MM.1S (cell line): ENCODE measurements at places on chromosomes 3 and 15.

DNA sequence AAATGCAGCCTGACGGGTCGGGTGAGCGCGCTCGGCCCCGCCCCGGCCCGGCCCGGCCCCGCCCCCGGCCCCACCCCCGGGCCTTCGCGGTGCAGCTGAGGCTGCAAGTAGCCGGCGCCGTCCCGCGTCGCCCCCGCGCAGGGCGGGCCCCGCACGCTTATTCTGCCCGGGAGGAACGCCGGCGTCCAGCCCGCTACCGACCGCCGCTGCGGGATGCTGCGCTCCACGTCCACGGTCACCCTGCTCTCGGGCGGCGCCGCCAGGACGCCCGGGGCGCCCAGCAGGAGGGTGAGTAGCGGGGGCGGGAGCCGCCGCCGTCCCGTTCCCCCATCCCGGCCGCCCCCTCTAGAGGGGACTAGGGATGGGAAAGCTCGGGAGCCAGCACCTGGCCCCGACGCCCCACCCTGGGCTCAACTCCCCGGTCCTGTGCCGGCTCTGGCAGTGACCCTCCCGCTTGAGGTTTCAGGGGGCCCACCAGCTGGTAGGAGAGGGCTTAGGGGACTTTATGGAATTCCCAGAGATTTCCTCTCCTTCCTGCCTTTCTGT is at the start of gene MYZAP:
TSS of gene MYZAP (plus strand) at position 83 of the 546 bp plus-strand sequence. CDS start at position 214, 131 bp downstream.
- DNase-seq: no peak

GRCh38 chr3:180048103-180048502 is 11.4 kb upstream of the PEX5L start:
- no peak for DNase-seq

DNA sequence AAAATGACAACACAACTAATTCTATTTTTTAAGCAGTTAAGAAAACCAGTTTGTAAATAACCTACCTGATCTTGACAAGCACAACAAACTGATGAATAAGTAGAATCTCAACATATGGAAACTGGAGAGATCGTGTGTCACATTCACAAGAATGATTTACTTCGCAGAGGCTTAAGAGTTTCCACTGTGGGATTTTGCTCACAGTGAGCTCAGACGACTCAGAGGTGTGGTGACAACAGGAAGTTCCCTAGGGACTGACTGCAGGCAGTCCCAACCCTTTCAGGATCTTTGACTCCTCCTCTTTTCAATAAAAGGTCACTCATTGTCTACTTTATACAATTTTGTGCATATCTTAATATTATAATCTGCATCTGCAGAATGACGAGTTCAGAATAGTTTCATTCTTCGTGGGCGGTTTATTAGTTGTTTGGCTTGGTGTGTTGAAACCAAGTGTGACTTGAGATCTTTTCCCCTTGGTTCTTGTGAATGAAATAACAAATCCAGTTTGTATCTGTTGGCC is at the start of gene LIPH:
TSS of gene LIPH (minus strand) at position 231 of the 520 bp plus-strand sequence. CDS start at position 114, 117 bp downstream.
- DNase-seq: no peak

GRCh38 chr3:77686560-77686959 is 646.7 kb downstream of the ROBO2 start:
- no peak for DNase-seq

DNA sequence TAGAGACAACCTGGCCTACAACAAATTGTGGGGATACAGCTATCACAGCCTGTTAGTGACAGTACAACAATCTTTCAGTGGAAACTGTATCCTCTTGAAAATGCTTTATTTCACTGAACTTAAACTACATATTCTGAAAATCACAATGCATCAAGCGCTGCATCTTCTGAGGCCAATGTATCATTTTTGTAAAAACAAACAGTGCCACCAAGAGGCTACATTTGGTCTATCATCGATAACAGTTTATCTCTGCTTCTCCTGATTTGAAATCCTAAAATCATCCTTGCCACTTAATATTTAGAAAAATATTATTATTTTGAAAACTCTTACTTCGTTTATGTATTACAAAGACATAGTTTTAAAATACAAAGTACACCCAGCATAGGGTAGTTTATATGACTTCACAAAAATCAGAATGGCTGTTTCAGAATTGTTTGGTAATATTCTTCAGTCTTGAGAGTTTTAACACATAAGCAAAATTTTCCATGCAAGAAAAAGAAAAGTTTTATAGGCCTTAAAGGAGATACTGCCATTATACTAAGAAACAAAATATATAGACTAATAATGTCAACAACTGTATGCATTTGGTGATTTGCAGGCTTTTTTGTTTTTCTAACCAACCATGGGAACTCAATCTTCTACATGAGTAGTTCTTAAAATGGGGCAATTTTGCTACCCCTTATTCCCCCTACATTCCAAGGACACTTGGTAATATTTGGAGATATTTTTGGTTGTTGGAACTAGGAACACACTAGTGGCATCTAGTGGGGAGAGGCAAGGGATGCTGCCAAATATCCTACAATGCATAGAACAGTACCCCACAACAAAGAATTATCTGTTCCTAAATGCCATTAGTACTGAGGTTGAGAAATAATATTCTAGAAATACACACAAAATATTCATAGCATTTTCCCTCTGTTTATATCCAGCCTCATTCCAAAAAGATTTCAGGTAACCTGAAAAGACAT is 42.3 kb downstream of the WDR72 start:
- DNase-seq: peak; percentile 32
